Activated T-helper 1 cell treated with anti-CD3 and anti-CD28 coated beads, Interleukin-12 subunit alpha, Interleukin-12 subunit beta, Interleukin-2, Interleukin-4 antibody, amounts not matched to agents 30 ng/mL and 10 ng/mL and 1 ng/mL, durations not matched to agents 14 hours and 24 hours and 36 hours (primary cell): ENCODE measurements at places on chromosomes 16 and 17. TPM values are rescaled to one million over a fixed set of nuclear protein-coding genes. Genes with fewer than 3 reads are reported as not detected.

Gene HS3ST3A1
- total RNA-seq: 4.1 and 7.2 TPM in 2 replicates

Gene CANT1
- 54.7 and 57.3 TPM in 2 replicates for total RNA-seq

Gene GRIN2C
- 0.02 and 0.34 TPM in 2 replicates for total RNA-seq

Gene ZNF830
- total RNA-seq: 28.0 and 29.7 TPM in 2 replicates

Gene FKBP10
- 0.62 and 1.1 TPM in 2 replicates for total RNA-seq

Gene DNASE1L2
- total RNA-seq: 1.6 and 2.2 TPM in 2 replicates

Gene HOXB7
- total RNA-seq: 0.49 and 0.51 TPM in 2 replicates

Gene CCL16
- total RNA-seq: not detected in 2 replicates

Gene PSMC3IP
- total RNA-seq: 27.6 and 31.5 TPM in 2 replicates

Gene CCDC47
- total RNA-seq: 74.8 and 79.2 TPM in 2 replicates

Gene OR3A3
- not detected in 2 replicates for total RNA-seq

Gene RHBDF2
- total RNA-seq: 53.2 and 53.7 TPM in 2 replicates

Gene CARD14
- not detected in 2 replicates for total RNA-seq

Gene TMEM100
- total RNA-seq: not detected in 2 replicates

Gene VTN
- 0.31 and 0.34 TPM in 2 replicates for total RNA-seq

Gene DUS1L
- 231 and 235 TPM in 2 replicates for total RNA-seq

Gene TNFRSF13B
- not detected in 2 replicates for total RNA-seq

Gene MYL4
- total RNA-seq: not detected in 2 replicates

Gene PLLP
- 0.26 TPM in 1 of 2 replicates, not detected in the other for total RNA-seq

Gene CTRB1
- total RNA-seq: not detected in 2 replicates

Gene GP1BA
- total RNA-seq: not detected in 2 replicates

Gene GNG13
- not detected in 2 replicates for total RNA-seq

Gene NATD1
- total RNA-seq: 1.6 and 1.7 TPM in 2 replicates

Gene CCDC102A
- 5.7 and 7.3 TPM in 2 replicates for total RNA-seq

Gene C16orf74
- total RNA-seq: 0.17 TPM in 1 of 2 replicates, not detected in the other

Gene TMEM235
- not detected in 2 replicates for total RNA-seq

Gene ZG16
- total RNA-seq: not detected in 2 replicates

Gene FAM171A2
- total RNA-seq: 0.10 and 0.29 TPM in 2 replicates

Gene KRTAP2-3
- not detected in 2 replicates for total RNA-seq

Gene SMIM5
- 0.05 TPM in 1 of 2 replicates, not detected in the other for total RNA-seq

Gene C17orf50
- not detected in 2 replicates for total RNA-seq

Gene FOXL1
- 0.05 TPM in 1 of 2 replicates, not detected in the other for total RNA-seq

Gene ABAT
- 7.3 and 7.7 TPM in 2 replicates for total RNA-seq

Gene KCTD13
- 53.7 and 58.2 TPM in 2 replicates for total RNA-seq

Gene CDK10
- total RNA-seq: 93.9 and 99.6 TPM in 2 replicates

Gene NPB
- total RNA-seq: 0.24 and 0.31 TPM in 2 replicates

Gene ARHGAP44
- total RNA-seq: 0.51 TPM in 1 of 2 replicates, not detected in the other

Gene NPTX1
- 23.4 and 24.2 TPM in 2 replicates for total RNA-seq

Gene TPSB2
- not detected in 2 replicates for total RNA-seq

Gene CSH1
- not detected in 2 replicates for total RNA-seq

Gene C1QTNF8
- total RNA-seq: not detected in 2 replicates
